Naive B cell (primary cell): ENCODE measurements at places on chromosomes 5 and 9.

GRCh38 chr9:117488659-117489058 is 73.8 kb upstream of the ASTN2 start:
- no peak for DNase-seq

DNA sequence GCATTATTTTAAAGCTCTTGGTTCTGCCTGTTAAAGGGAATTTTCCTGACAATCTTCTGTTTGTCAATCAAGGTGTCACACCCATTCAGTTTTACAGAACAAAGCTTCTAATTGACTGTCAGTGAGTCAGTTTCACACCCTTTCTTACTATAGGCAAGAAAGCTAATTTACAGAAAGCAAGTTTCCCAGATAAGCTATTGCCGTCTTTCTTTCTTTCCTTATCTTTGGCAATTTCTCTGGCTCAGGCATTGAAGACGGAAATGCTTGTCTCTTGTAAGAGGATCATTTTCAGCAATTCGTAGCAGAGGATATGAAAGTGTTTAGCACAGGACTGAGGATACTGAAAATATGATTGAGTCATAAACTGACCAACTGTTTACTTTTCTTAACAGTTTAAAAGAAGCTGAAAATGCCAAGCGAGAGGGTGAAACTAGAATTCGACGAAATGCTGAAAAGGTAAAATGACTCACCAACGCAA is 27.0 kb downstream of the SPINK5 start:
- DNase-seq, result no peak

DNA sequence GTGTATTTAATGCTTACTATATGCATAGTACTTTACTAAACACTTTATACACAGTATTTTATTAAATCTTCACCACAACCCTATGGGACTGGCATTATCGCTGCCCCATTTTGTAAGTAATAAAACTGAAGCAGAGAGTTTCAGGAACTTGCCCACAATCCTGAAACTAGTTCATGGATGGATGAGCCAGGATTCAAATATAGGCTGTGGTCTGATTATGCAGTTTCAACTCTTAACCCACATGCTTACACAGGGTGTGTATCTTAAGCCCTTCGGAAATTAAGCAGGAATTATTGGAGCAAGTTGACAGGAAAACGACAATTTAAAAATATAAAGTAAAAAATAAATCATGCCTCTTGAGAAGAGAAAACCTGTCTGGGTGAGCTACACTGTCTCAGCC is 109.0 kb downstream of the ATP10B start:
- no peak for DNase-seq

DNA sequence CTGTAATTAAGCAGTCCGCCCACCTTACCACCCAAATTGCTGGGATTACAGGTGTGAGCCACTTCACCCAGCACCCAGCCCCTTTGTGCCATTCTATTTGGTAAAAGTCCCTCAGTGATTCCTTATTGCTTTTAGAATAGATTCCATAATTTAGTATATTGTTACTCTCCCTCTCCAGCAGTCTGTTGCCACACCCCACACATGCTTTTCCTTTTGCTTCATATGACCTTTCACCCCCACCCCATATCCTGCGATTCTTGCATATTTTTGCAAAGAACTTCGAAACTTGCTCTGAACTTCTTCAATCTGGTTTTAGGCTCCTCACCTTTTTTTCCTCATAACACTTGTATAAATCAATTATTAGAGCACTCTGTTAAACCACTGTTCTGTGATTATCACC is 100.2 kb downstream of the MTREX start:
- DNase-seq, result no peak

GRCh38 chr5:116520771-116521170 is 53.9 kb downstream of the SEMA6A start:
- no peak for DNase-seq

DNA sequence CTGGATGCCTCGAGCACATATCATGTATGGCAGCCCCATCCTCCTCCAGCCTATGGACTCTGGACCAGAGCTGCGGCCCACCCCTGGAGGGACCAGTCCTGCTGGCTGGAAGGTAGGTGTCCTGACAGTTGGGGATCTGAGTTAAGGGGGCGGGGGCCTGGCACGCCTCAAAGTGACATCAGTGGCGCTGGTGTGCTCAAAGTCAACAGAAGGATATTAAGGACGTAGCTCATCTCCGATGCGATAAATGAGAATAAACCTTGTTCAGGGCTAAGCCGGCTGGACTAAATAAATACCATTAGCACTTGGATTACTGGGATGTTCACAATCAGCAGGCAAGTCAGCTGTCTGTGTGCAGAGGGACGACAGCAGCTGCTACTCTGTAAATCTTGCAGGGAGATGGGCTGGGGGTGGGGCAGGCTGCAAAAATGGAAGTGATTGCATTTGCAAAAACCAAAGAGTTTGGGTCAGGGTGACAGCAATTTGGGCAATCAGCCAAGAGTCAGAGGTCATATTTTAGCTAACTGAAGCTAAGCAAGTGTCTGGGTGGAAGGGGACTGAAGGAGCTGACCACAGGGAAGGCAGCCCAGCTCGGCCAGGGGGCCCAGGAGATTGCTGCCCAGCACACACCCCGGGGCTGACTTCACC is 80.0 kb upstream of the LRRTM2 start:
- DNase-seq, result no peak

DNA sequence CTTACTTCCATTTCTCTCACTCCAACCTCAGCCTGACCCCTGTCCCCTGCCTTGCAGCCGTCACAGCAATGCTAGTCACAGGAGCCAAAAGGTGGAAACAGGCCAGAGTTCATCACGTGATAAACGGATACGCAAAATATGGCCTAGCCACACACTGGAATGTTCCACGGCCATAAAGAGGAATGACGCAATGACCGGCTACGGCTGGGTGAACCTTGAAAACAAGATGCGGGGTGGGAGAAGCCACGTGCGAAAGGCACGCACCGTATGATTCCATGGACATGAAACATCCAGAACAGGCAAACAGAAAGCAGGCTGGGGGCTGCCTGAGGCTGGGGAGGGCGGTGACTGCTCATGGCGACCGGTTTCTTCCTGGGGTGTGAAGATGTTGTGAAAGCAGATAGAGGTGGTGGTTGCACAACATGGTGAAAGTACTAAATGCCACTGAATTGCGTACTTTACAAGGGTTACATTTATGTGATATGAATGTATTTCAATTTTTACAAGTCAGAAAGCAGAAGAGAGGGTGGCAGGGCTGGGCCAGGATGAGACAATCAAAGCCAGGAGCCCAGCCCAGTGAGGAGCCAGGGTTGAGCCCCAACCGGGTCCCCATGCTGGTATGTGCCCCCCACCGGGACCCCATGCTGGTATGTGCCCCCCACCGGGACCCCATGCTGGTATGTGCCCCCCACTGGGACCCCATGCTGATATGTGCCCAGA is 117.8 kb upstream of the SARDH start:
- no peak for DNase-seq

DNA sequence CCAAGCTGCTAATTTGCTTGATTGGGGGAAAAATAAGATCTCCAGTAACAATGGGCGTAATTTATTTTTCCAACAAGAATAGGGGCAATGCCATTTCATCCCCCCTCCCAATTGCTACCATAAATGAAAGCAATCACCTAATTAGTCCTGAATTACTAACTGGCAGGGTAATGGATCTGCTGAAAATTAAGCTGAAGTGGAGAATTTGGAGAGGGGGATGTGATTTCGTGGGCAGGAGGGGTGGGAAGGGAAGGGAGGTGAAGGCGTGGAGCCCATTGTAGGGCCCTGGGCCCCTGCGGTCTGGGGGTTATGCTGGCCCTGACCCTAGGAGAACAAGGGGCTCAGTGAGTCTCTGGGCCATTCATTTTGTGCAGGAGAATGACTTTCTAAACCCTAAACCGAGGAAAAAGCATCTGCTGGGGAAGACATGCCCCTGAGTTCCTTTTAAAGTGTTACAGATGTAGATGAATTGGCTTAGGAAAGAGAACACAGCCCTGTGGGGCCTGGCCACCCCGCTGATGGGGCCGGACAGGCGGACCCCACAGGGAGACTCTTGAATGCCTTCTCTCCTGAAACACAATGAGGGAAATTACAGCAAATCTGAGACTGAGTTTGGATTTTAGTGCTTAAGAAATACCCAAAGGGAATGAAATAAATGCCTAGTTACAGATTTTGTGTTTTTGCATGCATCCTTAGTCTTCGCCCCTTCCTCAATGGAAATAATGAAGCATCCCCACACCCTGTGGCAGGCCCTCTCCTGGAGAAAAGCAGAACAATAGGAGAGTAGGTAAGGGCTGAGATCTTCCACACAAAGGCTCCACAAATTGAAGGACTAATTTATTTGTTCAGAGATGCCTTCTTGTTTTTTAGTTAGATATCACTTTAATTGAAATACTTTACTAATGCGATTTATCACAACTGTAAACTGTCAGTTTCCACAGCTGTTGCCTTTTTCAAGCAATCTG is 143.2 kb downstream of the PSAT1 start:
- DNase-seq, result no peak

- DNase-seq, result no peak
Observed at GRCh38 chr9:130417602-130418001, 27.2 kb upstream of the ASS1 start.

- DNase-seq, result no peak
Observed at GRCh38 chr5:60102961-60103693, 209.6 kb upstream of the PDE4D start.

GRCh38 chr9:21967169-21967568 is 27.0 kb downstream of the CDKN2A start:
- no peak for DNase-seq

GRCh38 chr9:77014597-77015263 is 4.7 kb upstream of the FOXB2 start:
- DNase-seq, result no peak
